ENCODE measurements at places on chromosomes 2 and 18.

GRCh38 chr2:226030788-226031646 is 631.5 kb downstream of the NYAP2 start:
- DNase-seq, result no peak

- no peak for DNase-seq
Observed at GRCh38 chr2:85457877-85458316, 39.4 kb downstream of the SH2D6 start.

GRCh38 chr2:36704475-36705150 is 8.1 kb downstream of the VIT start:
- DNase-seq, result no peak

- peak; percentile 66 for DNase-seq
Observed at GRCh38 chr2:241540771-241541561, 17.6 kb upstream of the BOK start.

GRCh38 chr2:27376151-27376865 is 4.2 kb downstream of the ZNF513 start:
- DNase-seq, result no peak

GRCh38 chr18:58161659-58162058 is 117.6 kb downstream of the NEDD4L start:
- DNase-seq, result no peak

- DNase-seq, result no peak
Observed at GRCh38 chr2:100504542-100504941, 34.3 kb downstream of the NMS start.

DNA sequence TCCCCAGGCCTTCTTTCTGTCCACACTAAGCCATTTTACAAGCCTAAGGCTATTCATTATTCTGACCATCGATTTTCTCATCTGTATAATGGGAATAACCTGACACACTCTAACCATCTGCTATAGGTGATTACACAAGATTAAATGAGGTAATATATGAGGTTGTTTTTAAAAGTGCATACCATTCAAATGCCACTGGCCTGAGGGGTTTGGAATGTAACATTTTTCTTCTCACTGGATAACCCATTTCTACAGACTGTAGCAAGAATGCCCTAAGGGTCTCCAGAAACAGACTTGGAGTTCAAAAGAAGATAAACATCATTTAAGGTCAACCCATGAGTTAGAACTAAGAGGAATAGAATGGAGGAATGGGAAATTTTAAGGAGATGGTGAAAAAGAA is 111.7 kb upstream of the SETBP1 start:
- no peak for DNase-seq

GRCh38 chr2:119170504-119170903 is 12.0 kb upstream of the C1QL2 start:
- no peak for DNase-seq

GRCh38 chr2:25204190-25204838 is 35.9 kb upstream of the POMC start:
- DNase-seq, result no peak

DNA sequence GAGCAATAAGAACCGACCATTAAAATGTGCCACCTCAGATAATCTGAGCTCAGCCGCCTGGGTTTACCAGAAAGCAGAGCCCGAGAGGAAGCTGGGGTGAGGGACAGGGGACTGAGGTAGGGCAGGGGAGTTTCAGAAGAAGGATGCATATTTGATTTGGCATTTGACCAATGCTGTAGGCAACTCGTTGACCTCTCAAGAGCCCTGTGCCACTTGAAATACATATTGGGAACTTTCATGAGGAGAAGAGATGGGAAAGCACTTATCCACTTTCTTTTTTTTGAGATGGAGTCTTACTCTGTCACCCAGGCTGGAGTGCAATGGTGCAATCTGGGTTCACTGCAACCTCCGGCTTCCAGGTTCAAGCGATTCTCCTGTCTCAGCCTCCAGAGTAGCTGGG is 148.4 kb upstream of the SPRED2 start:
- no peak for DNase-seq

- no peak for DNase-seq
Observed at GRCh38 chr2:164917296-164917903, 37.9 kb downstream of the SLC38A11 start.

- DNase-seq, result no peak
Observed at GRCh38 chr18:12238826-12239225, 15.3 kb upstream of the CIDEA start.

DNA sequence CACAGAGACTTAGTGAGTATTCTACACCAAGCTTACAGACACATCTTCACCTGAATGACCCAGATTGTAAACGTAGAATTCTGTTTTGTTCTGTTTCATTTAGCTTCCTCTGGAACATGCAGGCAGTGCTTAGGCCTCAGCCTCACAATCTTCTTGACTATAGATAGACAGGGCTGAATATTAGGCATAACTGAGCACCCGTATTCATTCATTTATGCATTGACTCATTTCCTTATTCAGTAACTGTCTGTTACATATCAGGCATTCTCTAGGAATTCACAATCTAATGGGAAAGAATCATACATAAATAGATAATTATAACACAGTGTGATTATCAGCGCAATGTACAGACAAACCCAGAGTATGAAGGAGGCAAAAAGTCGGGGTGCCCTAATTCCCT is 124.9 kb upstream of the ETAA1 start:
- no peak for DNase-seq

GRCh38 chr18:331221-331821 is 63.5 kb upstream of the THOC1 start:
- no peak for DNase-seq

DNA sequence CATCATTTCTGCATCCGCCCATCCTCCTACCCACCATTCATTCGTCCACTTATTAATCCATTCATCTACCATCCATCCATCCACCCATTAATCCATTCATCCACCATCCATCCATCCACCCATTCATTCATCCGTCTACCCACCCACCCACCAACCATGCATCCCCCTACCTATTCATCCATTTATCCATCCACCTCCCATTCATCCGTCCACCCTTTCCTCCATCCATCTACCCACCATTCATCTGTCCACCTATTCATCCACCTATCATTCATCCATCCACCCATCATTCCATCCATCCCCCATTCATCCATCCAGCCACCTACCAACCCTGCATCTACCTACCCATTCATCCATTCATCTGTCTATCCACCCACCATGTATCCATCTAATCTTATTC is 83.5 kb upstream of the MCFD2 start:
- no peak for DNase-seq

DNA sequence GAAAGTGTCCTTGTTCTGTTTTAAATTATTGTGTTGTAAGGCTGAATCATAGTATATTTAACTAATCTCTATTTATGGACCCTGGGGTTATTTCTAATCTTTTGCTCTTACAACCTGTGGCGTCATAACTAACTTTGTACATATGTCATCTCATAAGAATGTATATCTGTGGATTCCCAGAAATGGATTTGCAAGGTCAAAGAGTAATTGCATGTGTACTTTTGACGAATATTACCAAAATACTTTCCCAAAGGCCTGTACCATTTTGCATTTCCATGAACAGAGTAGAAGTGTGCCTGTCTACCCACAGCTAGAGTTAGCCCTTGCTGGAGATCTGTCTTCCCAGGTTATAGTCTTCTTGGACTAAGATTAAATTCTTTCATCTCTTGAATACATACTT is 42.8 kb downstream of the SEMA4F start:
- no peak for DNase-seq

DNA sequence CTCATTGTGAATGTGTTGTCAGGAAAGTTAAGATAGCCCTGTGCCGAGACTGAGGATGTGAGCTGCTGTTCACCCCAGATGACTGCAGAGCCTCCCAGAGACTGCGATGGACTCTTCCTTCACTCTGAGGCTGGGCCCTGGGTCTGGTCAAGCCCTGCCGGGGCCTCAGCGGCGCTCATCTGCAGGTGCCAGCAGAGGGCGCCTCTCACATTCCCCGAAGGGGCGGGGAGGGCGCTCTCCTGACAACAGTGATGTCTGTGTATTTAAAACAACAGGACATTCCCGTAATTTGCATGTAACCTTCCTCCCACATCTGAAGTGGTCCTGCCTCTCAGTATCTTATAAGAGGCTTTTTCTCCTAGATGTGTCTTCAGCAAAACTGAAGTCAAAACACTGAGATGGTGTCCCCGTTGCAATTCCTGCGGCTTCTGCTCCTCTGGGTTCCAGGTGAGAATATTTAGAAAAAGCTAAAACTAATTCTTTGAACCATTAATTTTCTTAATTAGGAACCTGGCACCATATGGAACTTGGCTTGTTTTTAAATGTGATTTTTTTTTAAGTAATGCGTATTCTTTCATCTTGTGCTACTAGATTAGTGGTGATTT is 1377.9 kb downstream of the RPIA start:
- no peak for DNase-seq

Data from naive thymus-derived CD8-positive, alpha-beta T cell (primary cell).